ENCODE measurements at places on chromosomes 1 and 21.

DNA sequence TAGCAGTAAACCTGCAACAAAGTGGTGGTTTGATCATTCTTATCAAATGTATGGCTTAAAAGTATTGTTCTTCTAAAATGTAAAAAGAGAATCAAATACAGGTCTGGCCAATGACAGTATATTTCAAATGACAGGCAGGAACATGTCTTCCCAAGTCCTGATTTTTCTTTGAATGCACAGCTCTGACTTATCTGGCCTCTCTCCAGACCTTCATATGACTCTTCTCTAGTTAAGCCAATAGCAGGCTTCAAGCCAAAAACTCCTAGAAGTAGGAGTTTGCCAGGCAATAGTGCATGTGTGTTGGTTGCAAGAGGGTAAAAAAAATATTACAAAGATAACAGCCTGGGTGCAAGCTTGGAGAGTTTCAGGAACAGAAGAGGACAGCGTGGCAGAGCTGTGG lies 345.5 kb downstream of the SMYD3 start:
- DNase-seq: no peak

GRCh38 chr1:200496937-200497336 lies 87.1 kb upstream of the ZNF281 start:
- DNase-seq: no peak

- DNase-seq: no peak
Observed at GRCh38 chr1:114090738-114091505, 62.7 kb downstream of the SYT6 start.

DNA sequence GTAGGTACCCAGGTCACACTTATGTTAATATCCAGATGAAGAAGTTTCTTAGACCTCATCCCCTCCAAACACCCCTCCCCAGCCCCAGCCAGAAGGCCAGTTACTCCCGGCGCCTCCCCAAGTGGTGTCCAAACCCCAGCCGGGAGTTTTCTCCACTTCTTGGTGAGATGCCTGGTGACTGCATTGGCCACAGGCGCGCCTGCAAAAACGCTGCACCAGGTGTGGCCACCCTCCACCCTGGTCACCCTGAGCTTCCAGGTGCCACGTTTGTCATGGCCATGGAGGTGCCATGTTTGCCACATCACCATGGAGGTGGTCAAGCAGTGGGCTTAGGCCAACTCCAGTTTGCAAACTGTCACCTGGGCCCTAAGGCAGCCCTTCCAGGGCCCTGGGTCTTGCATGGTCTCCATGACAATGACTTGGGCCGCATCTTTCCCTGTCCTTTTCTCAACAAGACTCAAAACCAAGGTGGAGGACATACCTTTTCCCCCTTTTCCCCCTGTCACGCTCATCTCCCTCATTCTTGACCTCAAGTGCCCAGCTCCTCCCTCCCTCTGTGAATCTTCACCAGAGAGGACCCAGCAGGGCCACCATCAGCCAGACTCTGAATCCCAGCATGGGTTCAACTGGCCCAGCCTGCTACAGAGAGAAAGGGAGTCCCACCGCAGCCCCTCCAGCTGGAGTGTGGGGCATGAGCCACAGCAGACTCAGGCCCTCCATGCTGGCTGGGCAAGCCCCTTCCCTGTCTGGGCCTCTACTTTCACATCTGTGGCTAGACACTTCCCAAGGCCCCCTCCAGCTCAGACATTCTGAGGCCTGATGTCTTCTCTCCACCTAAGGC lies 125.9 kb upstream of the ZBTB40 start:
- DNase-seq: no peak

GRCh38 chr1:88731475-88732269 lies 47.6 kb downstream of the PKN2 start:
- DNase-seq: no peak

- DNase-seq: no peak
Observed at GRCh38 chr1:155454096-155454495, 108.5 kb downstream of the ASH1L start.

DNA sequence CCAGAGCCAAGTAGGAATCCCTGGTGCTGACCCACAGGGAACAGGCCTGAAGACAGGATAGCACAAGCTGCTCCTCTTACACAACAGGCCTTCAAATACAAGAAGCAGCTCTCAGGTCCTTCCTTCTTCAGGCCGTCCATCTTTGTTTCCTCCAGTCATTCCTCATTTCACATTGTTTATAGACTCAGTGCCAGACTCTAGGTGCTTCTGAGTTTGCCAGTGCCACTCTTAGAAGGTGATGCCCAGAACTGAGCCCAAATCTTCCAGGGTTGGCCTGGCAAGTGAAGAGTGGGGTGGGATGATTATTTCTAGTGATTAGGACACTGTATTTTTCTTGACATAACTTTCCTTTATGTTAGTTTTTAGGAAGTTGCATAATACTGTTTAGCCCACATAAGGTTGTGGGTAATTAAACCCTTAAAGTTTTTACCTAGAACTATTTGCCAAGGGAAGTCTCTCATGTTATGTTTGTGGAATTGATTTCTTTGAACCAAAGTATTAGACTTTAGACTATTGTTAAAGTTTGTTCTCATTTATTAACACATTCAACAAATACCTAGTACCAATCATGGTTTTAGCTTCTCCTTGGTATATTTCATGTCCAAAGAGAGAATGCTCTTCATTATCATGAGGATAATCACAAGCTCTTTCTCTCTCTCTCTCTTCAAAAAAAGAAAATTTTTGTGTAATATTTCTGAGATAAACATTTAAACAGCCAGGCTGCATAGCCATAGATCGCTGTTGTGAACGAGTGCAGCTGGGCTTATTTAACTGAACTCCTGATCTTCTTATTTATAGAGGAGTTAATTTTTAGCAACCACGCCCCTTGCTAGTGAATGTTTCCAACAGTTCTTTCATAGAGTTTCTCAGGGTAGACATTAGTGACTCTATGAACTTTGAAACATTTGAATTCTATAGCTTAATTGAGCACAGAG lies 47.7 kb downstream of the PGM1 start:
- DNase-seq: no peak

DNA sequence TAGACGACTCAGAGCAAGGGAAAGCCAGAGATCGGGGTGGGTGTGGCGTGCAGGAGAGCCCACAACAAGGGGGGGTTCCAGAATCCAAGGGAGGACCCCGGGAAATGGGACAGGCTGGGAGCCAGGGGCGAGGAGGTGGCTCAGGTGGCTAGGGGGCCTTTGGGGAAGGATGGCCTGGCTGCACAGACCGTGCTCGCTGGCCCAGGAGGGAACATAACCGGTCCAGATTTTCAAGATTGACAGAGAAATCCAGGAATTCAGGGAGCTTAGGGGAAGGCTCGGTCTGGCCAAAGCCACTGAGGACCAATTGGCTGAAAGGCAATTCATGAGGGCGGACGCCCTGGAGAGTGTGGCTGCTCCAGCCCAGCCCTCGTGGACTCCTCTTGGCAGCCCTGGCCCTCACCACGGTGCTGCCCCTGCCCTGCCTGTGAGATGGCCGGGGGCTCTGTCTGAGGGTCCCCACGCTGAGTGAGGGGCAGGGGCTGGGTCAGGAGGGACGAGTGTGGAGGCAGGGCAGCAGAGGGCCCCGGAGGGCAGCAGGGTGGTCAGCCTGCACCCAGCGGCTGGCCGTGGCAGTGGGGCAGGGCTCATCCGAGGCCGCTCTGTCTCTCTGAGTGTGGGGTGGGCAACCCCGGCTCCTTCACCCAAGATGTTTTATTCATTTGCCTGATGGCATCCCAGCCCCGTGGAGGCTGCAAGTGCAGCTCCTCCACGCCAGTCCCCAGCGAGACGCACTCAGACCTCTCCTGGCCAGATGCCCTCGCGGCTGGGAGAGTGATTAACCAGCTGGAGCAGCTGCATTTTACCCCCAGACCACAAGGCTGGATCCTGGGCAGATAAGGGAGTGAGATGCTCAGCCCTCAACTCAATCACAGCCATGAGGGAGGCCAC lies 5.6 kb upstream of the LRRC3 start:
- DNase-seq: no peak

- no peak for DNase-seq
Observed at GRCh38 chr1:93087532-93087931, 8.4 kb downstream of the MTF2 start.

DNA sequence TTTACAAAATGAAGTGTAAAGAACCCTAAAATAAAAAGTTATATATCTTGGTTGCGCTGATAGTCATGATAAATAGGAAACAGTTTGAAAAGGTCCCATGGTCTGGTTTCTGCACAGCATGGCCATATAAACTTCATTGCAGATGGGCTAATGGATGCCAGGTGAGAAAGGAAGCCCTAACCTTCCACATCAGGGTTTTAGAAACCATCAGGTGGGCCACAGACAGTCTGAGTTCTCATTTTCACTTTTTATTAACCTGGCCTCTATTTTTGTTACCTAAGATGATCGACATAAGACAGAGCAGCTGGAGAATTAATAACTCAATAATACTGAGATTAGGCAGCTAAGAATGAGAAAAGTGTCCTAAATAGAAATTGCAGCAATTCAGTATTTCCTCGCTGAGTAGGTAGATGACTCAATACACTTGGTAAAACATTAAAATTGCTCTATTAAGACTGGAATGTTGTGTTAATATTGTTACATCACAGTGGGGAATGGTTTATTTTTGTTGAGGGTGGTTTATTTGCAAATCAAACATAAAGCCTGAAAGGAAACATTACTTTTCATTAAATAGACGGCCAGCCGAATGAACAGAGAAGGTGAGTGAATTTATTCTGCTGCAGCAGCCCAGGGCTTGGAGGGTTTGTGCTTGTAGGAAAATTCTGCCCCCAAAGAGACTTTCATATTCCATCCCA lies 21.1 kb downstream of the C1orf21 start:
- DNase-seq: no peak

- no peak for DNase-seq
Observed at GRCh38 chr1:3336641-3337630, 117.5 kb upstream of the ARHGEF16 start.

- no peak for DNase-seq
Observed at GRCh38 chr1:181259026-181259745, 170.7 kb downstream of the IER5 start.

DNA sequence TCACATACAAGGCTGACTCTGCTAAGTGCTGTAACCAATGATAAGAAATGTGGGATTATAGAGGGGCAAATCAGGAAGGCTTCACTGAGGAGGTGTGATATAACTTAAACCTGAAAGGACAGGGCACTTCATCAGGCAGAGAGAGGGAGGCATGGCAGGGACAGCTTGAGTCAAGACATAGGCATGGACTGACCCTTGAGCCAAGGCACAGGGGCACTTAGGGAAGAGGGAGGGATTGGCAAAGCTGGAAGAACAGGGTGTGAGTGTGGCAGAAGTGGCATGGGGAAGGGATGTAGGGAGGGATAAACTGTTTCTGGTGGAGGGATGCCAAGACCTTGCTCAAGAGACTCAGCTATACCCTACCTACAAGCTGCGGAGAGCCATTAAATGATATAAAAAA lies 81.3 kb downstream of the PLXNA2 start:
- no peak for DNase-seq

DNA sequence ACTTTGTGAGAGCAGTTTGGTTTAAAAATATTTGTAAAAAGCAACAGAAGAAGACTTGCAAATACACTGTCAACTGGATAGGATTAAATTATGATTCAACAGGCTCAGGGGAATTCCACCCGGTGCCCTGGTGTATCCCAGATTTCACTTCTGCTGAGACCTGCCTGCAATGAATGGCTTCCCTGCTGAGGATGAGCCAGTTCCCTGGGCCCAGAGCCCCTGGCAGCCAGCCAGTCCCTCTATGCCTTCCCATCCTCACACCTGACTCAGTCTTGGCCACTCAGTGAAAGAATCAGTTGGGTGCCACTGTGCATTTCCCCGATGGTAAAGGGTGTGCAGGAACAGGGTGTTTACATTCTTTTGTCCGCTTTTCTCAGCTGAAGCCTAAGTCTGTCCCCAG lies 64.4 kb downstream of the KCTD3 start:
- no peak for DNase-seq

DNA sequence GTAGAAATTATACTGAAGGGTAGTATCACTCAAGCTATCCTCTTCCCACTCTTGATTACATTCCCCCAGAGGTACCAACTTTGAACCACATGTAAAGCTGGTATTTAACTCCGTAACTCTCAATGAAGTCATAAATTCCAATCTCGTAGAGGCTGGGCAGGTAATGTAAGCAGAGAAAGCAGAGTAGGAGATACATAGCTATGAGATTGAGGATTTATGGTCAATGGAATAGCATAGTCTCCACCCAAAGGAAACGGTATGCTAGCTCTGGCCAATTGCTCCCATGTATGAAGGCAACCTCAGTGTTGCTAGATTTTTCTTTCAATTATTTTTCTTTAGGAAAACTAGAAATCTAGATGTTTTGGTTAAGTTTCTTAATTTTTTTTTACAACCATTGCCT lies 163.1 kb upstream of the NRIP1 start:
- DNase-seq: no peak

DNA sequence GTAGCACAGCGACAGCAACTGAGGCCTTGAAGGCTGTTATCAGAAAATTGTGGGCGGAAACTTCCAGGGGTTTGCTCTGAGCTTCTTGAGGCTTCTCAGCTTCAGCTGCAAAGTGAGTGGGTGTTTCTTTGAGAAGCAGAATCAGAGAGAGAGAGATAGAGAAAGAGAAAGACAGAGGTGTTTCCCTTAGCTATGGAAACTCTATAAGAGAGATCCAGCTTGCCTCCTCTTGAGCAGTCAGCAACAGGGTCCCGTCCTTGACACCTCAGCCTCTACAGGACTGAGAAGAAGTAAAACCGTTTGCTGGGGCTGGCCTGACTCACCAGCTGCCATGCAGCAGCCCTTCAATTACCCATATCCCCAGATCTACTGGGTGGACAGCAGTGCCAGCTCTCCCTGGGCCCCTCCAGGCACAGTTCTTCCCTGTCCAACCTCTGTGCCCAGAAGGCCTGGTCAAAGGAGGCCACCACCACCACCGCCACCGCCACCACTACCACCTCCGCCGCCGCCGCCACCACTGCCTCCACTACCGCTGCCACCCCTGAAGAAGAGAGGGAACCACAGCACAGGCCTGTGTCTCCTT lies at the start of gene FASLG:
TSS of gene FASLG (plus strand) at position 233 of the 583 bp plus-strand sequence. CDS start at position 332, 99 bp downstream.
- DNase-seq: peak; percentile 77

DNA sequence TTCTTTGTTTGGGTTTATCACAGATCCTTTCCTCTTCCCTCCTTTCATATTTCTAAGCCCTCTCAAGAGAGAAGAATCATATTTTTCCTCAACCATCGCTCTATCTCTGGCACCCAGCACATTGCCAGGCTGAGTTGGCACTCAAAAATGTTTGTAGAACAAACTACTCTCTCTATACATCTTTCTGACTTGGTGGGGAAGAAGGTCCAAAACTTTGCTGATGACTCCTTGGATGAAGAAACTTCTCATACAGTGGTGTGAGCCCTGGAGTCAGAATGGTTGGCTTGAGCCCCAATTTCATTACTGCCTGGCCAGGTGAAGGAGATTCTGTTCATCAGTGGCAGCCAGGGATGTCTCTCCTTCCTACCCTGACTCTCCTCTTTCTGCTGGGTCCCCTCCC lies 11.9 kb downstream of the ALX3 start:
- DNase-seq: no peak
